CD4-positive, alpha-beta T cell treated with Interleukin-17A for 1 hour (primary cell): ENCODE measurements at places on chromosomes 3 and 15.

GRCh38 chr3:158169091-158169491, 59.2 kb downstream of the RSRC1 start:
- DNase-seq = no peak

DNA sequence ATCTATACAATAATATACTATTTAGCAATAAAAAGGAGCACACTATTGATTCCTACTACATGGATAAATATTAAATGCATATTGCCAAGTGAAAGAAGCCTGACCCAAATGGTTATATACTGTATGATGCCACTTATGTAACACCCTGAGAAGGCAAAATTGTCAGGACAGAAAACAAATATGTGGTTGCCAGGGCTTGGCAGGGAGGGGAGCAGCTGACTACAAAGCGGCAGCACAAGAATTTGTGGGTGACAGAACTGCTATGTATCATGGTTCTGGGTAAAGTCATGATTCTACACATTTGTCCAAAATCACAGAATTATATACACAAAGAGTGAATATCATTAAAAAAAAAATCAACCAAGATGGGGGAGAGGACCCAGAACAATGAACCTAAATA, 22.5 kb downstream of the TBC1D2B start:
- DNase-seq = peak; percentile 75

DNA sequence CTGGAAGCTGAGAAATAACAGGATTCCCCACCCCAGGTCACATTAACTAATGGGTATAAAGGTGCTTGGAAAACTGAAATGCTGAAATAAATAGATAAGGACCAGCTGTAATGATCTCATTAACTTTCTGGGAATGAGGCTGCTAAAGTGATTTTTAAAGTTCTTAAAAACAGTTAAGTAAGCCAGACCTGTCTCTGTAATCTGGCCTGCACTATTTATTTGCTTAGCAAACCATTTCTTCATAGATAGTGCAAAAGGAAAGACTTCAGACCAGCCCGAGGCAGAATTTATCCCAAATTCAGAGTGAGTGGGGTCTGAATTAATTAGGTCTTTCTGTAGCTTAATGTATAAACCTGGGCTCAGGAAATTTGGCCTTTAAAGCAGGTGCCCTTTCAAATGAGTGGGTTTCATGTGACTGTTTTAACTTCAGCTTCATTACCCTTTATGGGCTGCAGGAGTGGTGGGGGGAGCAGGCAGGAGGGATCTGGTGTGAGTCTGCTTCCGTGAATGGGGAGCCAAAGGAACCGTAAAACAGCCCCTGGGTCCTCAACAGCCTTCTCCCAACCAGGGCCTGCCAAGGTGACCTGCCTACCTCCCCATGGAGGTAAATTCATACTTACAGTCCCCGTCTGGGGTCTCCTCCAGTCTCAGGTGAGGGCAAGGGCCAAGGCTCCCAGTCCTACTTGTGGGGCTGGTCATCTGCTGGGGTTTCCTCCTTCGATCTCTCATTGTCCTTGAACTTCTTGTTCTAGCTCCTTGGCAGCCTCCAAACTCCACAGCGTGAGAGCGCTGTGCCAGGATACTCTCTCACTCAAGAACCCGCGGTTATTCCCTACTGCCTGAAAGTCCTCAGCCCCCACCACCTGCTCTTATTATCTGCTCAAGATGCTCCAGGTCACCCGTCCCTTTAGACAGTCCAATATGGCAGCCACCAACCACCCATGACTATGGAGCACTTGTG, 31.2 kb downstream of the MAGEF1 start:
- no peak for DNase-seq

GRCh38 chr15:69314736-69315135, 16.0 kb downstream of the PAQR5 start:
- no peak for DNase-seq

- DNase-seq = no peak
Observed at GRCh38 chr3:147185781-147186180, 220.6 kb downstream of the ZIC4 start.

GRCh38 chr3:39106851-39107387, 508 bp downstream of the GORASP1 start:
- no peak for DNase-seq

GRCh38 chr15:90264671-90265070, 801 bp upstream of the NGRN start:
- peak; percentile 45 for DNase-seq

- no peak for DNase-seq
Observed at GRCh38 chr3:196326936-196327335, 8.9 kb upstream of the DYNLT2B start.

GRCh38 chr3:9032231-9032777, 69.0 kb upstream of the RAD18 start:
- DNase-seq = no peak

DNA sequence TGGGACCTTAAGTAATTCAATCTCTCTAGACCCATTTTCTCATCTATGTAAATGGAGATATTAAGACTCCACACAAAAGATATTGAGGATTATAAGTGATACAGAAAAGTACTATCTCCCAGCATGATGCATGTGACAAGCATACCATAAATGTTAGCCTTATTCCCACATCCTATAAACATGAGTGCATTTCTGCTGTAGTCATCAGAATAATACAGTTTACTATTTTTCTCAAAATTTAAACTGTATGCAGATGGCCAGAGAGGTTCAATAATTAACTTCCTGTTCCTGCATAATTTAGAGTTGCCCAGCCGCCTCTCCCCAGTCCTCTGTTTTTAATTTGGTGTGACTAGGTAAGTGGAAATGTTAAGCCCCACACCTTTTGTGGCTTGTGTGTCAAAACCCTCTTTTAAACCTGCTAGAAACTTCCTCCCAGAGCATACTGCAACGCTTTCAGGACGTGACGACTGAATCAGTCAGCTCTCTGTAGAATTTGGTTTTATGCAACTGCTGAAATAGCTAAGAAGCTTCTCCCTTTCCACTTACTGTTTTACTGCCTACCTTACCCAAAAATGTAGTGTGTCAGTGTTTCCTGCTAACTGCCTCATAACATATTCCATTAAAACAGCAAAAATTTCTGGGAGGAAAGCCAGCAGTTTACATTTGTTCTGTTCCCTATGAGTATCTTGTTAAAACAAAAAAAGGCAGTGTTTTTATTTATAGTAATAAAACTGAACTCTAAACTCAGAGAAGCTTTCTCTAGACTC, 1037.9 kb downstream of the EPHA3 start:
- DNase-seq = no peak

DNA sequence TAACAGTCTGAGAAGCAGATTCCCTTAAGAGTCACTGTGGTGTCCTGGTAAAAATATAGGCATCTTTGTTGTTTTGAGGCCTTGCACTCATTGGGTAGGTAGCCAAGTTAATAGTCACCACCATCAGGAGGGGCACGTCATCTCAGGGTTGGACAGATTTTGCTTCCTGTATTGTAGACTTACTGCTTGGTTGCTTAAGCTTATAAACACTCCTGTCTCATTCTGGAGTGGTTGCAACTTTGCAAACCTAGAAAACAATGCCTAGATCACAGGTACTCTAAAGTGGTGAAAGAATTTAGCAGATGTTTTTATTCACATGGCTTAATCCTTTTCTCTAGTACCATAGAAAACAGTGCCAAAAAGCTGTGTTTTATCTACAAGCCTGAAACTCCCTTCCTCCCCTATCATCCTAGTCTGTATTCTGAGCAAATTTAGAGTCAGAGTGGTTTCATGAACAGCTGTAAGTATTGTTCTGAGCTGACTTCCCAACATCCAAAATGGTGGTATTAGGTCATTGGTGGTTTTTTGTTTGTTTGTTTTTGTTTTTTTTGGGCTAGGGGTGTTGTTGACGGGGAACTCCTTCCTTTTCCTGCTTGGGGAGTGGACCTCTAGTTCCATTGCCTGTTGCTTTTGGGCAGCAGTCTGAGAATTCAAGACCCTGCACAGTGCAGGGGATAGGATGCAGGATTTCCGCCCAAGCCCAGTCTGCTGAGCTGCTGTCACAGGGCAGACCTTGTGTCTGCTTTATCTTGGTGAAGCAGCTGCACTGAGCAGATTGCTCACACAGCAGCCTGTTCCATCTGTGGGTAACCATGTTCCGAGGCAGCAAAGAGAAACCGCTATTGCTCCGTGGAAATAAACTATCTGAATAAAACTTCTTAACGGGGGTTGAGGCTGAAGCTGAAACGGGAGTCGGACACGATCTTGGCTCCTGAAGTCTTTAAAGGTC, 202.0 kb downstream of the AKAP13 start:
- DNase-seq = peak; percentile 76

DNA sequence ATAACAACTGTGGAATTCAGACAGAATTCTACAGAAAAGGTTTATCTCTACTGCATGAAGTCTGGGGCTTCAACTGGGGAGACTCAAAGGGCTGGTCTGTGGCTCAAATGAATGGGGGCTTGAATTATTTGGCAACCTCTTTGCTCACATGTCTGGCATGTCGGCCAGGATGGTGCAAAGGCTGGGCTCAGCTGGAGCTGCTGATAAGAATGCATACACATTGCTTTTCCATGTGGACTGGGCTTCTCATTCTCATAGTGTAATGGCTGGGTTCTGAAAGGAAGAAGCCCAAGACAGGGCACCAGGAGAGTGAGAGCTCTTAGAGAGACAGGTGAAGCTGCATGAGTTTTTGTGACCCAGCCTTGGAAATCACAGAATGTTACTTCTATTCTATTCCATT, 194.3 kb upstream of the SGO1 start:
- no peak for DNase-seq

GRCh38 chr3:38611866-38612265, 37.6 kb downstream of the SCN5A start:
- no peak for DNase-seq

GRCh38 chr3:19885468-19885867, 48.5 kb downstream of the EFHB start:
- DNase-seq = peak; percentile 44

- DNase-seq = no peak
Observed at GRCh38 chr15:85754989-85755388, 39.7 kb downstream of the KLHL25 start.

- no peak for DNase-seq
Observed at GRCh38 chr3:196280689-196281440, 6.7 kb downstream of the PCYT1A start.

- peak; percentile 30 for DNase-seq
Observed at GRCh38 chr15:61871926-61872522, 188.2 kb downstream of the VPS13C start.

GRCh38 chr3:37114251-37115145, 59.9 kb downstream of the LRRFIP2 start:
- DNase-seq = no peak

- DNase-seq = no peak
Observed at GRCh38 chr3:144362126-144362525, 390.5 kb downstream of the DIPK2A start.

DNA sequence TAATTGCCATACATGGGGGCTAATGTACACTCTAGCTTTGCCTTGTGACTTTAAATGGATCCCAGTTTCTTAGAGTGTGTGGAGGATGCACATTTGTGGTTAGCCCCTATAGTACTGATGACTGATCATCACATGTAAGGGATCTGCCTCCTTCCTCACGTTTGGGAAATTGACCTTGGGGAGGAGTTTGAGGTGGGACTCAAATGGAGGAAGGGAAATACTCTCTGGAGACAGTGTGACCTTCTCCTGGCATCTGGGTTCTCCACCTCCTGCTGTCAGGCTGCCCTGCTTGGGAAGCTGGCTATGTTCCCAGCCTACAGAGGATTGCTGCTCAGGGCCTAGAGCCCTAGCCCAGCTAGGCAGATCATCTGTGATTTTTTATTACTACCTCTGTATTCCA, 48.7 kb downstream of the PPM1L start:
- DNase-seq = no peak

- no peak for DNase-seq
Observed at GRCh38 chr15:43525131-43525530, 7.7 kb downstream of the MAP1A start.

DNA sequence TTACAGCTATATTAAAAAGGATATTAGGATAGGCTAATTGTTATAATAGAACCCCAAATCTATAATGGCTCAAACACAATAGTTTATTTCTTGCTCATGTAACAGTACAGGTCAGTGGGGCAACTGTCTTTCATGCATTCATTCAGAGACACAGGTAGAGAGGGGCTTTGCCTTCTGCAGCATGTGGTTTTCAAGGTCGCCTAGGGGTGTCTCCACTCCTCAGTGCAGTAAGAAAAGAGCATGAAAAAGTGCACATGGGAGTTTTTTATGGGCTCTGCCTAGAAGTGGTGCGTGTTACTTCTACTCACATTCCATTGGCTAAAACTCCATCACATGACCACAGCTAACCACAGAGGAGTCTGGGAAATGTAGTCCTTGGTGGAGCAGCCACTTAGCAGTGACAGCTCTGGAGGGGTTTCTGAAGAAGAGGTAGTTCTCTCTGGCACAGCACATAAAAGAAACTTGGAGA, 1.8 kb downstream of the ZBTB38 start:
- peak; percentile 94 for DNase-seq

DNA sequence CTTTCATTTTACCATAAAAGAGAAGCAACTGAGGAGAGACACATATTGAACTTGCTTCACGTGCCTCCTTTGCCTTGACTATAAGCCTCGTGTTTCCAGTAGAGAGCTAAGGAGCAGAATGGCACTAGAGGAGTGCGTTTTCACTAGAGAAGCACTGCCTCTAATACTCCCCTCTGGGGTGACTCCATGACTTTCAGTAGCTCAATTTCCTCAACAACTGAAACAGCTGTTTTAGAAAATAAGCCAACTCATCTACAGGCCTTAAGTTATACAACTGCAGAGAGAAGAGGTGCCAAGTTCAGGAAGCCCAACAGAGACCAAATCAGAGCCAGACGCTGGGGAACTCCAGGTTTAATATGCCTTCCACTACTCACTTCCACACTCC, 1.9 kb downstream of the UBP1 start:
- peak; percentile 34 for DNase-seq

- no peak for DNase-seq
Observed at GRCh38 chr3:181564222-181564621, 147.5 kb upstream of the SOX2 start.

- DNase-seq = peak; percentile 11
Observed at GRCh38 chr3:138347960-138348753, at the start of gene MRAS. Gene MRAS (plus strand): TSS chr3:138348579. CDS start chr3:138372884, 24,305 bp downstream.

DNA sequence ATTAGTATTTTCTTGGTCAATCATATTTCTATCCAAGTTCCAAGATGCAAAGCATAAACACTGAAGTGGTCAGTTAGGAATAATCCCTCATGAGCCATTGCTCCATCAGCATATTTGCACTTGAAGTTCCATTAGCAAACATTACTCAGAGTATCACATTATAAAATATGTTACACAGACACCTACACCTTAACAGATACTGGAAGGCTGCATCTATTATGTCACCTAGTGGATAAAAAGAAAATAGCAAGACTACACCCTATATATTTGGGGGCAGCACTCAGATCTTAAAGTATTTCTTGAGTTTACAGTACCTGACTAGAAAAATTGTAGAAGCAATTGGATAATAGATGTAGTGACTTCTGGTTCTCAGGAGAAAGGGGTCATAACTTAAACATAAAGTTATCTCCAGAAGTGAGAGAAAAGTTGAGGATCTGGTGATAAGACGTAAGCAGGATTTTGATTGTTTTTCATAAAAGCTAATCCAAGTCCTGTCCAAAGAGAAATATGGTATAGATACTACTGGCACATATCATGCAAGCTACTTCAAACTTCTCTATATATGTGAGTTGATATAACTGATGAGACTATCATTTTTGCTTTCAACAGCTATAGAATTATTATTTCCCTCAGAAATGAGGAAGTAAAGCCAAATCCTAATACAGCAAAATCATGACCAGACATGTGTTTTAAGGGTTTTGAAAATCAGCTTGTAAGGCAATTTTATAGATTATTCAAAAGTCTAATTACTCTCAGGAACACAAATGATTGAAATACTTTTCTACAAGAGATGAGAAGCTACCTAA, 422.2 kb downstream of the GBE1 start:
- DNase-seq = no peak
